ENCODE measurements at places on chromosomes 11 and 22. TPM values are rescaled to one million over a fixed set of nuclear protein-coding genes. Genes with fewer than 3 reads are reported as not detected.
A peak's percentile ranks its signal among the peaks of the same experiment; 100 is the strongest.

The MCHR1 gene
- 18.1 TPM for polyA plus RNA-seq

The PTPRJ gene
- 6.0 TPM for polyA plus RNA-seq

The C11orf42 gene
- not detected for polyA plus RNA-seq

The PKNOX2 gene
- polyA plus RNA-seq = 10.6 TPM

The SLC22A25 gene
- not detected for polyA plus RNA-seq

The LRRC10B gene
- 0.48 TPM for polyA plus RNA-seq

The KCNE3 gene
- polyA plus RNA-seq = 10.4 TPM

The RIC3 gene
- polyA plus RNA-seq = 17.7 TPM

The GPHA2 gene
- 0.58 TPM for polyA plus RNA-seq

The SEPTIN5 gene
- polyA plus RNA-seq = 29.2 TPM

- DNase-seq = peak; percentile 89
These were observed 10.7 kb upstream of the CTSF start for GRCh38 chr11:66579017-66579606.

GRCh38 chr11:121595717-121596161, 143.0 kb upstream of the SORL1-AS1 start:
- no peak for DNase-seq

- DNase-seq = no peak
These were observed 5.4 kb downstream of the CTSF start for GRCh38 chr11:66562907-66563583.

GRCh38 chr11:11461473-11461872, 108.4 kb upstream of the CSNK2A3 start:
- DNase-seq = no peak

DNA sequence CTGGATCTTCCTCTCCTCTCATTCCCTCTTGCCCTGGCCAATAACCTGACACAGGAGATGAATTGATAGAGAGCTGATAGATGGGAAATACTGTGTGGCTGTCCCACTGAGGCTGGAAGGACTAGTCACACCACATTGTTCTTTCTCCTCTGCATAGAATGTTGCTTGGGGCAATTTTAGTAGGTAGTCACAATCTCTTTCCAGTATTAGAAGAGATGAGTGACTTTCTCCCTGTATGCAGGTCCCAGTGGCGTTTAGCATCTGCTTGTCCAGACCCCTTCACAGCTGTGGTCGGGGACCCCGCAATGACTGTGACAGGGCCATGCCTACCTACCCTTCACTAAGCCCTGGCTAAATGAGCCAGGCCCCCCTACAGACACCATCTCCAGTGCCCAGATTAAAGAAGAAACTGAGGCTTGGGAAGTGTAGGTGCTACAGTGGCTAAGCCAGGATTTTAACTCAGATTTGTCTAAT, 24.0 kb upstream of the P2RY2 start:
- DNase-seq = no peak

DNA sequence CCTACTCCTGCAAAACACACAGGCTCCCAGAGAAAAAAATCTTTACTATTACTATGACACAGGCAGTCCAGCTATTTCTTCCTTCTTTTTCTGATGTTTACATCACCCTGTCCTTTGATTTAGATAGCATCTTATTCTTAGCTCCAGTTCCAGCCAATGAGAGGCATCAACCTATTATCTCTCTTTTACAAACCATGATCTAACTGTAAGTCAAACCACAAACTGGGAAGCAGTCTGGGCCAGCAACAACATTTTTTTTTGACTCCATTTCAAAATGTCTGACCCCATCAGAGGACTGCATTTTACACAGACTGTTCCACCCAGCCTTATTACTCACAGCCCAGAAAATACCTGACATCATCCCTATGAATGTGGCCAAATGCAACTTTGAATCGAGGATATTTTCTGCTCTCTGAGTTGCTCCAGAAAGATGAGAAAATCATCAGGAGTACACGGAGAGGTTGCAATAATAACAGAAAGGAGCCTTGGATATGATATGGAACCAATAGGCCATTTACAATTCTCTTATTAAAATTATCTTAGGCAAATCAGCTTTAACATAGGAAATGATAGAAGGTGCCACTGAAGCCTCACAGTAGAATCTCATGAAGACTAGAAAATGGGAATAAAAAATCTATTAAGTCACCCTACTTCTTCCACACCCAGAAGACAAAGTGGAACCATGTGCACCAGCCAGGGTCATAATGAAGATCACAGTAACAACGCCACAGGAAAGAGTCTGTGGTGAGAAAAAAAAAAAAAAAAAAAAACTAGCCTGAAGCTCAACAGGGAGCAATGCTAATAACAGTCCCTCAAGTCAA, 21.2 kb downstream of the TBRG1 start:
- no peak for DNase-seq

DNA sequence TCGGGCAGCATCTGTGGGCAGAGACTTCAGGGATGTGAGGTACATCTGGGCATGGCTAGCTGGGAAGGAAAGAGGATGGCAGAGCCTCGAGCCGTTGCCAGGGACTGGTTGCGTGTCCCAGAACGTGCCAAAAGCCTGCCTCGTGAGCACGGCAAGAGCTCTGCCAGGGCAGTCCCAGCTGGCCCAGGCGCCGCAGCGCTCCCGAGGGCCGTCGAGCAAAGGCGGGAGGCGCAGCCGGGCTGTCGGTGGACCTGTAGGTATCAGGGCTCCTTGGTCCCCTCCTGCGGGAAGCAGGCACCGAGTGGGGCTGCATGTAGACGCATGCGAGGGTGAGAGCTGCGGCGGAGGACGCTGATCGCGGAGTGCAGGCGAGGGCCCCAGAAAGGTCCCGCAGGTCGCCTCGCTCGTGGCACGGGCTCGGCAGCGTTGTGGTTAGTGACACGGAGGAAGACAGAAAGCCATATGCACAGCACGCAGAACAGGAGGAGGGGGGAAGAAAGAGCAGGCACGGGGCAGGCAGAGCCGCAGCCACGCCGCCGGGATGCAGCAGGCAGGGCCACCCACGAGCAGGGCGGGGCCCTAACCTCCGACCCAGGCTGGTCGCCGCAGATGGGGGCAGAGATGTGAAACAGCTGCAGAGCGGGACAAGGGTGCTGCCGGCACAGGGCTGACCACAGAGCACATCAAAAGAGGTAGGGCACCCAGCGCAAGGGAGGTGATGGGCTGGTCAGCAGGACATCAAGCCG, 18.0 kb downstream of the LSP1 start:
- DNase-seq = no peak

DNA sequence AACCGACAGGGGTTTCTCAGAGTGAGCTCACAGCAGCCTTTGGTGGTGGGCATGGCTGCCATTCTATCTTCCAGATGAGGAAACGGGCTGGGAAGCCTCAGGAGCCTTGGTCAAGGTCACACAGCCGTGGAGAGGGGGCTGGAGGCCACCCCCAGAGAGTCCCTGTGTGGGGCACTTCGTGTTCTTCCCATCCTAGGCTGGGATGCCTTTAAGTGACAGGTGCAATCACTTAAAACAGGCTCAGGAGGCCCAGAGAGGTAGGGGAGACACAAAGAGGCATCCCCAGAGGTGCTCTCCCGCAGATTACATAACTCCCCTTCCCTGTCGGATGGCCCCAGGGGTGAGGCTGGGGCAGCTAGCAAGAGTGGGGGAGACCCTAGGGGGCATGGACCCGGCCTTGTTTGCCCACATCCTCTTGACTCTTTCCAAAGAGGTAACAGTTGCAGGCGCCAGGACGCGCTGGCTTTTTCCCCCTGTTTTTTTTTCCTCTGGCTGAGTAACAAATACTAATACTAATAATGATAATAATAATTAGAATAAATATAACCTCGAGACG, 17.5 kb upstream of the SHISAL1 start:
- no peak for DNase-seq

DNA sequence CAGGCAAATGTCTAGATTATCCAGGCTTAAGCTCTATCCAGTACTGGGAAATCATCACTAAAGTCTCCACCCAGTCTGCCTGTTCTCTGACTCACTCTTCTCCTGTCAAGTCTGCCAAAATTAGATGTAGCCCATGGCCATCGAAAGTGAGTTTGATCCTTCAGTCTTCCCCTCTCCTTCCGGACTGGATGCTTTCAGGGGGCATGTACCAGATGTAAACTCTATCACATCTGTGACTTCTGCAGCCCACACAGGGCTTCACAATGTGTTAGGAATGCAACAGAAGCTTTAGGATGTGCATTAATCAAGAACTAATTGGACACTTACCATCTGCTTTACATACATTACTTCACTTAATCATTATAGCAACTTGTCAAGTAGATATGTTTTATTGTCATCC, 12.3 kb downstream of the ME3 start:
- DNase-seq = no peak

GRCh38 chr11:100719362-100719761, 32.3 kb downstream of the ARHGAP42 start:
- DNase-seq = no peak

DNA sequence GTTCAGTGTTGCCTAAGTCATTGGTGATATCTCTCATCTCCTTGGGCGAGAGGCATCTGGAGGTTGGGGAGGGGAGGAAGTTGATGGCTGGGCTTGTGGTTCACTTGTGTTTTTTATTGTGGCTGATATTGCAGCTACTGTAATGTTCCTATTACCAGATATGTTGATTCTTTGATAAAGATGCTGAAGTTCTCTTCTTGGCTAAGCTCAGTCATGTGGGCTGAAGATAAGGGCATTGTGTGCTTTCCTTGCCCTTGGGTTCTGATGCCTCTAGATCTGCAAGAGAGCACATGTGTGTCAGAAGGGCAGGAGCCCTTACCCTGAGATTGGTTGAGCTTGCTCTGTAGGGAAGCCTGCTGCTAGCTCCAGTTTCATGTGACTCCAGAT, 12.0 kb downstream of the STX3 start:
- DNase-seq = no peak

GRCh38 chr11:35549787-35550186, 24.4 kb upstream of the PAMR1 start:
- no peak for DNase-seq

DNA sequence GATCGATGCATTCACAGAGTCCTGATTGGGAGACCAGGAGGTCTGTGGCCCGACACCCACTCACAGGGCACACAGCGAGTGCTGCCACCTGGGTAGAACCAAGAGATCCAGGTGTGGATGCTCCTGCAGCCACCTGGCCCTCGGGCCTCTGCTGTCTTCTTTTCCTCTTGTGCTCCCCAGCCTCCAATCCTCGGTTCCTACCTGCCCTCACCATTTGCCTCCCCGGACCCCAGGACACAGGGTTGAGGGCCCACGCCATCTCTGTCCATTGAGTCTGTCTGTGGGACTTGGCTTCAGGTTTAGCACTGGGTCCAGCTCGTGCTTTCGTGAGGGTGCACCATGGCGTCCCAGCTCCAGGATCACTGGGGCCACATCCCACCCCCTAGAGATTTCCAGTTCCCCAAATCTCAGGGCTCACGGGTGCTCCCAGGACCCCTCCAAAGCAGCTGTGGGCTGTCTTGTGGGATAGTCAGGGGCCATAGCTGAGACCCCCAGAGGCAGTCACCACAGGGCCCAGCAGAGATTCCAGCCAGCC, 591.1 kb downstream of the BRD1 start:
- no peak for DNase-seq

- DNase-seq = no peak
These were observed 118.1 kb downstream of the ETS1 start for GRCh38 chr11:128469220-128469619.

- peak; percentile 27 for DNase-seq
These were observed 280.7 kb upstream of the CADM1 start for GRCh38 chr11:115784796-115785521.

DNA sequence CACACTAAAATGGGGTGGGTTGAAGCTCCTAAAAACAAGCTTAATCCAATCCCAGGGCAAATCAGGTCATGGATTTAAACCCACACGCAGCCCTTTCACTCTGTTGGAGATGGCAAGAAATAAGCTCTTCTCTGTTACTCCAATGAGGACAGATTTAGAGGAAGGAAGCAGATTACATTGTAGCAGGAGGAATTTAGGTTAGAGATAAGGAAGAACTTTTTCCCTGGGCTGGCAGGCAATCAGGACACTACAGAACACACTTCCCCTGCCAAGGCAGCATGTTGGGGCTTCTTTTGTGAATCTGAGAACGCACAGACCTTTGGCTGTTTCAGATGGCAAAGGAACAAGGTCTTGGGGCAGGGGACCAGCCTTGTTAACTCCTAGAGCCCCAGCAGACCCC, 46.2 kb downstream of the C11orf58 start:
- DNase-seq = no peak

- DNase-seq = no peak
These were observed 113.6 kb downstream of the DYNC2H1 start for GRCh38 chr11:103222806-103223205.

- no peak for DNase-seq
These were observed 138.1 kb downstream of the SHANK2 start for GRCh38 chr11:71114124-71114851.

- DNase-seq = no peak
These were observed 3.3 kb upstream of the KMT5B start for GRCh38 chr11:68216171-68216938.

DNA sequence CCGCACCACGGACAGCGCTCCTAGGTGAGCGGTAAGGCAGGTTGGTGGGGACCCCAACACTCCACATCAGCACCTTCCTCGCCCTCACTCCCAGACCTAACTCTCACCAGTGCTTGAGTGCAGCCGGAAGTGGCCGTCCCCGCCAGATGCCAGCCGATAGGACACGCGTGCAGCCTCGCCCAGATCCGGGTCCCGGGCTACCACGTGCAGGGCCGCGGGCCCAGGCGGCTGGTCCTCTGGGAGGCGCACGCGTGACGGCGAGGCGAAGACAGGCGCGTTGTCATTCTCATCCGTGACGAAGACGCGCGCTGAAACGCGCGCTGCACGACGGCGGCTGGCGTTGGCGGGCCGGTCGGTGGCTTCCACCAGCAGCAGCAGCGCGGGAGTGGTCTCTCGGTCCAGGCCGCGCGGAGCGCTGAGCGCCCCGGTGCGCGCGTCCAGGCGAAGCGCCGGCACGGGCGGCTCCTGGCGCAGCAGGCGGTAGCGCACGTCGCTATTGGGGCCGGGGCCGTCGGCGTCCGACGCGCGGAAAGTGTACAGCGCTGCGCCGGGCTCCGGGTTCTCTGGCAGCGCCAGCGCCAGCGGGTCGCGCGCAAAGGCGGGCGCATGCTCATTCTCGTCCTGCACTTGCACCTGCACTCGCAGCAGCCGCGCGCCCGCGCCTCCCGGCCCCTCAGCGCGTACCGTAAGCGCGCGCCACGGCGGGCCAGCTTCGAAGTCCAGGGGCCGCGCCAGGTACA, 10.8 kb upstream of the TPP1 start:
- DNase-seq = no peak

GRCh38 chr22:17827466-17827865, 53.2 kb upstream of the BID start:
- no peak for DNase-seq

- DNase-seq = peak; percentile 62
These were observed 42.5 kb downstream of the LARGE2 start for GRCh38 chr11:45964911-45965389.

DNA sequence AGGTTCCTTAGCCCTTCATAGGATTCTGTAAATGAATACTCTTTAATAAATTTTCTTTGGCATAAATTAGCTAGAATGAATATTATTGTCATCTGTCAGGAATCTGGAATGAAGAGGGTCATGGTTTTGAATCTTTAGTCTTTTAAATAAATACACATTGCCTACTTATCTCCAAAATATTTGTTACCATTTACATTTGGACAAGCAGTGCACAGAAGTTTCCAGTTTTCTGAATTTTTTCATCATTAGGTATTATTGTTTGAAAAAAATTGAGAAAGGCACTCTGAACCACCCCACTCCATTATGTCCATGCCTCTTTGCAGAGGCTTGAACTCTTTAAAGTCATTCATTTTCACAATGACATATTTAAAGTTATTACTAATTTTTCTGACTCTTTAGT, 549.0 kb upstream of the LUZP2 start:
- no peak for DNase-seq

Measured in ovary (tissue), 10 donors.